Kidney (tissue), 22 donors: ENCODE measurements at places on chromosomes 4 and X. TPM values are rescaled to one million over a fixed set of nuclear protein-coding genes. Genes with fewer than 3 reads are reported as not detected.

MAGEB10 gene
- polyA plus RNA-seq: not detected

SCRG1 gene
- polyA plus RNA-seq: 0.11 TPM

DCAF12L1 gene
- 0.41 TPM for polyA plus RNA-seq

SMIM10L2A gene
- 8.2 TPM for polyA plus RNA-seq

MAOA gene
- polyA plus RNA-seq: 134 TPM

TMEM47 gene
- 18.1 TPM for polyA plus RNA-seq

RXFP1 gene
- 1.7 TPM for polyA plus RNA-seq

RNF212 gene
- 20.8 TPM for polyA plus RNA-seq

TRPC5OS gene
- 0.13 TPM for polyA plus RNA-seq

NAP1L2 gene
- polyA plus RNA-seq: 11.0 TPM

DOK7 gene
- polyA plus RNA-seq: 1.2 TPM

CXCL6 gene
- 1.1 TPM for polyA plus RNA-seq

DDIT4L gene
- 15.2 TPM for polyA plus RNA-seq

- DNase-seq: no peak
Observed at GRCh38 chr4:119832776-119833175, 204.2 kb upstream of the PDE5A start.

DNA sequence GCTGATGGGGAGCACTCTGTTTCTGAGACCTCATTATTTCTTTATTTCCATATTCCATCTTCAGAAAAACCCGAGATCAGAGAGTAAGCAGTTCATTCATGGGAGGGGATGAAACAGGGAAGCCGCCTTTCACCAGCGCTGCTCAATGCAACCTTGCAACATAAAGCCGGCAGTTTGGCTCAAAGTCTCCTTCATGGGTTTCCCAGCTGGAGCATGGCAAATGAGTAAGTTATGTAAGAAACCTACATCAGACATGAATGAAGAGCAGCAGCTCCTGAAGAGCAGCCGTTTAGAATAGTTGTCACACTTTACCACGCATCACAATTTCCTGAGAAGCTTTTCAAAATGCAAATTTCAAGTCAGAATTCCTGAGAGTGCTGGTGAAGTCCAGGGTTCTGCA, 578.8 kb downstream of the FSTL5 start:
- no peak for DNase-seq

DNA sequence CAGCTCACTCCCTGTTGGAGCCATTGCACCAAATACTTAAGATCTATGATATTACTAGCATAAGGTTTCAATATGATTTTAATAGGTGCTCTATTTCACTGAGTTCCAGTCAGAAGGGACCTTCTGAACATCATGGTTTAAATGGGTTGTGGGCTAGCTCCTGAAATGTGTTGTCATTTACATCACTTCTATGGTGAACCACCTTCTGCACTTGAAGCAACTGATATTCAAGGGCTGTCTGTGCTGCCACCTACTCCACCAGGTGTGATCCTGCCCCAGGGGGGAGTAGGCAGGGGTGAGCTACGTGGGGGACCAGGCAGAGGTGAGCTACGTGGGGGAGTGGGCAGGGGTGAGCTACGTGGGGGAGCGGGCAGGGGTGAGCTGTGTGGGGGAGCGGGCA, 35.2 kb downstream of the RNF175 start:
- DNase-seq: no peak

DNA sequence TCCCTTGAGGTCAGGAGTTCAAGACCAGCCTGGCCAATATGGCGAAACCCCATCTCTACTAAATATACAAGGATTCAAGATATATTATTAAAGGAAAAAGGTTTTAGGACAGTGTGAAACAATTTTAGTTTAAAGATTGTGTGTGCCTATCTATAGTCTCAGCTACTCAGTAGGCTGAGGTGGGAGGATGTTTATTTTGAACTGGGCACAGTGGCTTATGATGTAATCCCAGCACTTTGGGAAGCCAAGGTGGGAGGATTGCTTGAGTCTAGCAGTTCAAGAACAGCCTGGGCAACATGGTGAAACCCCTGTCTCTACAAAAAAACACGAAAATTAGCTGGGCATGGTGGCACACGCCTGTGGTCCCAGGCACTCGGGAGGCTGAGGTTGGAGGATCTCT, 31.4 kb upstream of the REST start:
- no peak for DNase-seq

DNA sequence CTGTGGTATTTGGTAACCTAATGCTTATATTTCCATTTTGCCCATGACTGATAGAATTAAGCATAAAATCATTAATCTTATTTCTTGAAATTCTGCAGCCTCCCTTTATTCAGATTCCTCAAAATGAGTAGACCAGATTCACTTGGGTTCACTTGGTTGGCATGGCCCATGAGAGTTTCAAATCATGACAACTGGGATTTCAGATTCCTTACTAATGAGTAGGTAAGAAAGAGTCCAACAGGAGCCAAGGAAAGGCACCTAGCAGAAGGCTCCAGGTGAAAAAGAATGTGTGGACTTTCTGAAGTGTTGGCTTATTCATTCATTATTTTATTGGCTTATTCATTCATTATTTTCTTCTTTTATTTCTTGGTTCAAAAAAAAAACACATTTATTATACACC, 27.2 kb upstream of the GATB start:
- DNase-seq: no peak

GRCh38 chrX:123648028-123648810, 84.6 kb downstream of the THOC2 start:
- peak; percentile 82 for DNase-seq

DNA sequence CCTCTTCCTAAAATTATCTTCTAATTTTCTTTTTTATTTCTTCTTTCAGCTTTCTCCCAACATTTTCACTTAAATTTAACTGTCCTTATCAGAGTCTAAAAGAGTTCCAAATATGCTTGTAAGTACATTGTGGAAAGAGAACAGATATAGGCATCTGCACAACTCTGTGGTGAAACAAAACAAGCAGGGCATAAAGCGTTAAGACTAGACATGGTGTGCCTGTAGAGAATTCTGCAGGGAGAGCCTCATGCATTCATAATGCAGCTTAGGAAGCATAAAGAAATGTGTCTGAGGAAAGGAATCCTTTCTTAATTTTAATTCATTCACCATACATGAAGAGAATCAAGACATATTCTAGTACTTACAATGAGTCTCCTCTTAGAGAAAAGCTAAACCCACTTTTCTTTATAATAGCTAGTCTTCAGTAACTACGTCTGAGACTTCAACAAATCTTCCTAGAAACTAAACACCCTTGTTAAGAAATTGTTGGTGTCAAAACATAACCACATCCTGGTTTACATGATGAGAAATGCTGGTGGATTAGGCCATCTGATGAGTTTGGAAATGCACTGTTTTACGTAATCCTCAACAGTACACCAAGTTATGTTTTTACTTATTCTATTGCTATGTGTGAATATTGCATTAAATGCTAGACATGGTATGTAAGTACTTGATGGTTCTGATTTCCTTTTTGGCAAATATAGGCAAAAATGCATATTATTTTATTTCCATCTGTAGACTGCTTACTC, 307.8 kb upstream of the GIMD1 start:
- DNase-seq: no peak

- no peak for DNase-seq
Observed at GRCh38 chr4:1973661-1974060, 35.1 kb downstream of the NELFA start.

GRCh38 chrX:16113978-16114565, 9.3 kb upstream of the GRPR start:
- no peak for DNase-seq

- DNase-seq: no peak
Observed at GRCh38 chr4:7393601-7394575, 40.8 kb downstream of the PSAPL1 start.

DNA sequence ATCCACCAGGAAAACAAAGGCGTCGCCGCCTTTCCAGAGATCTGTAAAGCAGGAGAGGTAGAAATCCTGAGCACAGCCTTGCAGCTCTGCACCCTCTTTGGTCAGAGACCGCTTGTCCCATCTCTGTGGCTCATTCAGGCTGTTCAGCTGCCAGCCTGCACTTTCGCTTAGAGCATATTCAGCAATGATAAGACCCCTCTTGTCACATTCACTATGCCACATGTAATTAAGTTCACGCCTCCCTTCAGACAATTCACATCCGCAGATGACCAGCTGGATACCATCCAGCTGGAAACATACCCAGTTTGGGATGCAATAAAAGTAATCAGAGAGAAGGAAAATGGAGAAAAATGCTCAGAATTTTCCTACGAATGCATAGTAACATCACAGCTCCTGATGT, 335.4 kb downstream of the UNC5C start:
- DNase-seq: no peak

GRCh38 chrX:17032351-17032750, 85.9 kb downstream of the REPS2 start:
- no peak for DNase-seq

GRCh38 chr4:127400731-127401346, 231.9 kb upstream of the INTU start:
- DNase-seq: no peak

GRCh38 chrX:140664939-140665338, 44.6 kb upstream of the LINC00632 start:
- DNase-seq: no peak

DNA sequence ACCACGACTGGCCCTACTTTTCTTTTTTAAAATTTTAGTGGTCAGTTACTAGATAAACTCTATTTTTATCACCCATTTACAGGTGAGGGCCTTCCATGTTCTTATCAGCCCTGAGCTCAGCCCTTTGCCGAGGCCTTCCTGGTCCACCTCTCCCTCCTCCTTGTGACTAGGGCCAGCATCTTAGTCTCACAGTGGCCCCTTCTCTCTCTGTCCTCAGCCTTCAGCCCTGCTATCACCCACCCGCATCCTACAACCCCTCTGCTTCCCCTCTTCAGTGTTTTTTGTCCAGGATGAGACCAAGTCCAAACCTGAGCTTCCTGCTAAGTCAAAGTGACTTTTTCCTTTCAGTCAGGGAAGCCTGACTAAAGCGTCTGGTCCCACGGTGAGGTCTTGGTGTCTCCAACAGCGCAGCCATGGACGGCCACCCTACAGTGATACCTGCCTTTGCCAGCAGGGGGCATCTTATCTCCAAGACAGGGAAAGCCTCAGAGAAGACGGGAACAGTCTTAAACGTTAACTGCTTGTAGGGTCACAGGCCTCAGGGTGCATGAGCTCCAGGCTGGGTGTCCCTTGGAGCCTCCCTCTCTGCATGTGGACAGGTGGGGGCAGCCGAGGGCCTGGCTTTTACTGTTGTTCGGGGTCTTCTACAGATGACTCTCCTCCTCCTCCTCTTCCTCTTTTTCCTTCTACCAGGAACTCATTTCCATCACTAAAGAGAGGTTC, 11.7 kb upstream of the GAGE10 start:
- peak; percentile 78 for DNase-seq

DNA sequence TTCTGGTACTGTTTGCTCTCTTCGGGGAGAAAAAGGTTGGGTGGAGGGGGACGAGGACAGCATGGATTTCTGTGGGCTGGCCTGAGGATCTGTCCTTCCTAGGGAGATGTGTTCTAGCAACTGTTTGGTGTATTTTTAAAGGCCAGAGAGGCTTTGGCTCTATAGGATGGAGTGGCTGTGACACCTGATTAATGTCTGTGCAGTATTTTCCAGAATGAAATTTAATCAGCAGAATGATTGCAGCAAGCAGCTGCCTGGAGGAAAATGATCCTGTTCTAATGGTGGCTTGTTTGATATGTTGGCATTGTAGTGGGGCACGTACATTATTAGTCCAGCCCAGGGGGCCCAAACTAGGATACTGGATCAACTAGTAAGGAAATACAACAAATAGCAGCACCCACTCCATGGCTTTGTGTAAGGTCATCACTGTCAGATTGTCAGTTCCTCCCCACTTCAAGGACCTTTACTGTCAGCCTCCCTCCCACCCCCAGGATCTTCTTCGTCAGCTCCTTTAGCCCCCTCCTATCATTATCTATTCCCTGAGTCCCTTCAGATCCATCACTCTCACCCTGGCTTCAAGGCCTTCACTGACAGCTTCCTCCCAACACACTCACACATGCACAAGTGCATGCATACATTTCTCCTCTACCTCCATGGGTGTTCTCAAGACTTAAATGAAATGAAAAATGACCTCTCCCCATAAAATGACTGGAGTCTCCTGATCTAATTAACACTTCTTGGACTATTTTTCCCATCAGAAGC, 10.4 kb upstream of the TMEM255A start:
- no peak for DNase-seq

- no peak for DNase-seq
Observed at GRCh38 chr4:4446434-4446833, 59.5 kb downstream of the NSG1 start.

DNA sequence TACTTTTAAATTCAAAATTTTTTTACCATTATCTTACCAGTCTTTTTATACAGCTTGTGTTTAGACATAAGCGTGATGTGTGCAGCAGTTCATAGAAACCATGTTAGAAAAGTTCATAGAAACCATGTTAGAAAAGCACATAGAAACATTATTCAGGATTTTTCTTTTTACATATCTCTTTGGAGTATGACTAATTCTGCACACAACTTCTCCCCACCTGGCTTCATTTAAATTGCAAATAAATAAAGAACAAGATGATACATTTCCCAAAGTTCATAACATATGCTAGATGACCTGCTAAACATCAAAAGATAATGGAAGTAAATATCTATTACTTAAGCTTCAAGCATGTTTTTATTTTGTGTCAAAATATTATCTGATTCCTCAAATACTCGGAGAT, 201.9 kb downstream of the BANK1 start:
- DNase-seq: no peak

GRCh38 chrX:63934160-63934559, 149.1 kb upstream of the ARHGEF9 start:
- no peak for DNase-seq

- no peak for DNase-seq
Observed at GRCh38 chrX:150476164-150476699, 92.2 kb upstream of the MTM1 start.

DNA sequence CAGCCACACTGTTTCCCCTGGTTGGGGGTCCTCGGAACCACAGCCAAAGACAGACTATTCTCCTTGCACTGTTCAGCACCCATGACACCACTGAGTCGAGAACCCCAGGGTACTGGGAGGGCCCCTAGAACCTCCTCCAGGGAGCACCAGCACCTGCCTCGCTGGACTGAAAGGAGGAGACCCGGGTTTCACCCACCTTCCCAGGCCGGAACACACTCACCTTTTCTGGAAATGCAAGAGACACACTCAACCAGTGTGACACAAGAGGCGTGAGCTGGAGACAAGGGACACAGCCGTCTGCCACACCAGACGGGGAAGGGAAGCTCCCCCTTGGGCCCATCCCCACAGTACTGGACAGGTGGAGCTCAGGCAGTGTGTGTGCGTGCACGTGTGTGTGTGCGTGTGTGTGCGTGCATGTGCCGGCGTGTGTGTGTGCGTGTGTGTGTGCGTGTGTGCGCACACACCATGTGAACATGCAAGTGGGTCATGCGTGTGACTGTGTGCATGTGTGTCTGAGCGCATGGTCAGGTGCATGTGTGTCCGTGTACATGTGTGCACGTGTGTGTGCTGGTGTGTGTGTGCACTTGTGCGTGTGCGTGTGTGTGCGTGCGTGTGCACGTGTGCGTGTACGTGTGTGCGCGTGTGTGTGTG, 128.8 kb upstream of the NKX1-1 start:
- DNase-seq: no peak

GRCh38 chr4:8540586-8540985, 39.6 kb upstream of the GPR78 start:
- no peak for DNase-seq

GRCh38 chr4:70838204-70838603, 1.5 kb downstream of the GRSF1 start:
- no peak for DNase-seq
